ENCODE measurements at places on chromosomes 3 and 15. TPM values are rescaled to one million over a fixed set of nuclear protein-coding genes. Genes with fewer than 3 reads are reported as not detected.
A peak's percentile ranks its signal among the peaks of the same experiment; 100 is the strongest.

DNA sequence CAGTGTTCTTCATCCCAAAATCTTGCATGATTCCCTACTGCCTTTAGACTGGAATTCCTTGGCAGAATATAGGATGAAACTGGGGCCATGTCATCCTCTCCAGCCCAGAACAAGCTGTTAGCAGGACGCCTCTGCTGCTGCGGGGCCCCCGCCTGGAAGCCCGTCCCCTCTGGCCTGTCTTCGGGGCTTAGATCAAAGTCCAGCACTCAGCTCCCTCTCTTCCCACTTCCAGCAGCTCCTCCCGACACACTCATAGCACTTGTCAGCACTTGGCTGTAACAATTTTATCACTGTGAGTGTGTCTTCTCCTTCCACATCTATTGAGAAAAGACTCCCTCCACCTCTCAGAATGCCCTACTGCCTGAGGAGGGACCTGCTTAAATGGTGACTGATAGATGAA, 112.0 kb upstream of the HACD2 start:
- H3K4me1 ChIP-seq, result peaks cover 8% of the 10 kb centered on the region
- no peak overlapping the region for H3K27ac ChIP-seq
- H3K4me3 ChIP-seq, result no peak overlapping the region
- H3K27me3 ChIP-seq, result no peaks in the 10 kb centered on the region

GRCh38 chr3:148790851-148791735, 36.5 kb upstream of the CPB1 start:
- DNase-seq, result peak; percentile 22
- no peaks in the 10 kb centered on the region for H3K36me3 ChIP-seq
- H3K4me1 ChIP-seq, result peaks cover 7% of the 10 kb centered on the region
- H3K27me3 ChIP-seq, result no peaks in the 10 kb centered on the region

- no peak for DNase-seq
- H3K27ac ChIP-seq, result no peak overlapping the region
- H3K4me3 ChIP-seq, result no peak overlapping the region
- no peaks in the 10 kb centered on the region for H3K36me3 ChIP-seq
- no peaks in the 10 kb centered on the region for H3K27me3 ChIP-seq
Measured at GRCh38 chr15:91508633-91509032, 344.9 kb upstream of the SLCO3A1 start.

DNA sequence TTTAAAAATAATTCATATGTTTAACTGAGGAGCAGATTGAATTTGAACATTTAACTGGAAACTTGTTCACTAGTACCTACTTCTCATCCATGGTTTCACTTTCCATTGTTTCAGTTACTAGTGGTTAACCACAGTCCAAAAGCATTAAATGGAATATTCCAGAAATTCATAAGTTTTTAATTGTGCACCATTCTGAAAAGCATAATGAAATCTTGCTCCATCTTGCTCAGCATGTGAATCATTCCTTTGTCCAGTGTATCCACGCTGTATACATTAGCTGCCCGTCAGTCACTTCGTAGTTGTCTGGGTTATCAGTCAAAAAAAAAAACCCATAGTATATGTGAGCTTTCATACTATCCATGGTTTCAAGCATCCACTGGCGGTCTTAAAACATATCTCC, 217.6 kb downstream of the TPRG1 start:
- no peaks in the 10 kb centered on the region for H3K36me3 ChIP-seq
- H3K27me3 ChIP-seq, result no peaks in the 10 kb centered on the region
- DNase-seq, result no peak
- no peak overlapping the region for H3K4me3 ChIP-seq
- H3K4me1 ChIP-seq, result no peaks in the 10 kb centered on the region
- no peak overlapping the region for H3K27ac ChIP-seq

The GHSR gene
- 3.6 TPM for total RNA-seq

DNA sequence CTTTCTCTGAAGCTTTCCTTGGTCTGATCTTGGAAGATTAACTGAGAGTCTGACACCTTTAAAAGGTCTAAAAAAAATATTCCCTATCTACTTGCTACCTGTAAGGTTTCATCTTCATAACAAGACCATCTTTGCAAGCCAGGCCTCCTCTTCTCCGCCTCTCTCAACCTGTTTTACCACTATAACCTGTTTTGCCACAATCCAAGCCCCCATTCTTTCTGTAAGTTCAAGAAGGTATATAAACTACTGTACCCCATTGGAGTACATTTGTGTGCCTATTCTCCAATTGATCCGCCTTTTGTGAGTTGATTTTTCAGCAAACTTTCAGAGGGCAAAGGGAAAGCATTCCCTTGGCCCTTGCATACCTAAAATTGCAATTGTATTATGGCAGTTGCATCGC, 319.3 kb upstream of the NECTIN3 start:
- no peak overlapping the region for H3K27ac ChIP-seq
- no peaks in the 10 kb centered on the region for H3K36me3 ChIP-seq
- H3K4me1 ChIP-seq, result no peaks in the 10 kb centered on the region

Measured in body of pancreas (tissue), 4 donors.